Osteoblast (primary cell): ENCODE measurements at places on chromosomes 4 and X.

DNA sequence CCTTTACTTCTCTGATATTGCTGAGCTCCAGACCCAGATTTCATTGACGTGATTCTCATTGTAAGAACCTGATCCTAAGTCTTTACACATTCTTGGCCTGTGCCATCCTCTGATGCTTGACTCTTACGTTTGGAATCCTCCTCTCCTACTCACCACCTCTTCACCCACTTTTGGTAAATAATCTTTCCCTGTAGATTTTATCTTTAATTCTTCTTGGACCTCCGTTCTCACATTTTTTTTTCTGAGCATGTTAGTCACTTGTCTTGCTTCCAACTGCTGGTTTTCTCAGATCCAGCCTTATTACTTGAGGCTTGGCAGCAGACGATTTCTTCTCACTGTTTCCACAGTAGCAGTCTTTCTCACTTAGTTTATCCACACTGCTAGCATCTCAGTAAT lies 12.4 kb upstream of the SH3RF1 start:
- DNase-seq = peak; percentile 68

- no peak for DNase-seq
These were observed 91.1 kb upstream of the MAOA start for GRCh38 chrX:43564953-43565352.

DNA sequence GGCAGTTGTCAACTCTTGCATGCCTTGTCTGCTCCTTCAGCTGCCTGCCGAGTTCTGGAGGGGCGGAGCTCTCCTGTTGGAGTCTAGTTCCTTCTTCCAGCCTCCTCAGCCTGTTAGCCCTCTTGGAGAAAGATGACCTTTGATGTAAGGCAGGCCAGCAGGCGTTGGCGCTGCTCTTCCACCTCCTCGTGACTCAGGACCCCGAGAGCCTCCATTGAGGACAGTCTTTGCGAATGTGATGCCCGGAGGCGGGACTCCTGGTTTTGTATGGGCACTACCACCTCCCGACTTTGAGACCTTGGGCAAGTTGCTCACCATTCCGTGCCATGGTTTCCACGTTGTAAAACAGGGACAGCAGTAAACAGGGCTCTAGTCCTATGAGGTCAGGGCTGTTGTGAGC lies 108.3 kb downstream of the TENM3 start:
- no peak for DNase-seq

DNA sequence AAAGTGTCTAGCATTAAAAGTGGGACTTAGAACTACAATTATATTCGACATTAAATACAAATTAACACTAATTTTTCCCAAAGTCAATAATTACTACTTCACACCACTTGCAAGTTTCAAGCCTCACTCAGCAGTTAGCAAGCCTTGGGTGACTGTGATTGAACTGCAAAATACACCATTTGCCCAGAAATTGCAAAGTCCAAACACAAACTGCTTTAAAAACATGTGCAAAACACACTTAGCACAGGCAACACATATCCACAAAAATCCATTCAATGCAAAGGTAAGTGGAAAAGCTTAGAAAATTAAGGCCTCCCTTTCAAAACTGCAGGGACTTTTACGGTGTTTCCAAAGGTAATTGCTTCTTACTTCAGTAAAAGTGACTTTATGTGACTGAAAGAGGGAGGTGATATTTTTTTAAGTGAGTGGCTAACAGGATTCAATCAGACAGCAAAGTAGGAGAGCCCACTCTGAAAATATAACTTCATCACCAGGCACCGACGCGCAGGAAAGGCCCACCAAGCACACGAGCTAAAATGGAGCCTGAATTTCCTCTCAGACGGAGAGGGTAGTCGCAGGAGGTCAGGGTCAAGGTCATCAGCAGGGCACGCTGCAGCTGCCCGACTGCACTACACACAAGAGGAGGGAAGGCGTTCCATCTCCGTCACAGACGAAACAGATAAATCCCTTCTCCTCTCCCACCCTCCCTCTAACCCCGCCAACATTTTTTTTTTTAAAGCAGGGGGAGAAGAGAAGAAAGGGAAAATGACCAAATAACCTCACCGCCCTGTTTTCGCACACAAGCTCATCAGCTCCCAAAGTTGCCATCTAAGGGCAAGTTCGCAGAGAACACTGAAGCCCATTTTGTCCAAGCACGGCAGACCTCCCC lies 3.1 kb downstream of the ZNF827 start:
- DNase-seq = peak; percentile 22

DNA sequence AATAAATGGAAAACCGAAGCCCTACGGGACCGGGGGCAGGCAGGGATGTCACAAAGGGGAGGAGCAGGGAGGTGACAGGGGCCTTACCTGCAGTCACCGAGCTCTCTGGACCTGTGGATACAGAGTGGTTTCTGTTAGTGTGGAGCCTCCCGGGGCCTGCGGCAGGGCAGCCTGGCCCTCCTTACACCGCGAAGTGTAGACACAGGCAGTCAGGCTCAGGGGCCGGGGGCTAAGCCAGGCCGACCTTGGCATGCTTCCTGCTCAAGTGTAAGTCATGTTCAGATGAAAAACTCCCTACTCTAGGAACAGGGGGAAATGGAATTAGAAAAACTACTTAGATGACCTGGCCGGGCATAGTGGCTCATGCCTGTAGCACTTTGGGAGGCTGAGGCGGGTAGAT lies 4.3 kb downstream of the FAM3A start:
- peak; percentile 19 for DNase-seq

DNA sequence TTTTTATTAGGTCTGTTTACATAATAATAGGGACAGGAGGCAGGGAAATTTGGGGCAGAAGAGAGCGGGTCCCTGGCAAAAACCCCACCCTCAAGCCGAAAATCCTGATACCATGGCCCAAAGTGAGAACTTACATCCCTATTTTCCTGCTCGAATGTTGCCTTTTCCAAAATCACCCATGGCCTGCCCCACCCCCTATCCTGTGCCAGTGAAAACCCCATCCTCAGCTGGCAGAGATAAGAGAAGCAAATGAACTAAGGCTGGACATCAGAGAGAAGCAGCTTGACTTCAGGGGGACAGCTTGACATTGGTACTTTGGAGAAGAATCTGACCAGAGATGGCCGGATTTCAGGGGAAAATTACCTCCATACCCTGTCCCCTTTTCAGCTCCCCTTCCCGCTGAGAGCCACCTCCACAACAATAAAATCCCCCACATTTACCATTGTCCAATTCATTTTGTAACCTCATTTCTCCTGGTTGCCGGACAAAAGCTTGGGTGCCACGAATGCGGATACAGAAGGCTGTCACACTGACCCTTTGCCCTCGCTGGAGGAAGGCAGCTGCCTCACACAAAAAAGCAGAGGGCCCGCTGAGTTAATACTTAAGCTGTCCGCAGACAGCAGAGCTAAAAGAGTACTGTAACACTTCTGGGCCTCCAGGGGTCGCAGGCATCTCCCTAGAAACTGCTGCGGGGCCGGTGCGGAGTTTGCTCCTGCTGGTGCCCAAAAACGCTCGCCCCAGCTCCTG lies 196.2 kb downstream of the SNCA start:
- DNase-seq = peak; percentile 73
